ENCODE measurements at places on chromosomes 16 and 17.

DNA sequence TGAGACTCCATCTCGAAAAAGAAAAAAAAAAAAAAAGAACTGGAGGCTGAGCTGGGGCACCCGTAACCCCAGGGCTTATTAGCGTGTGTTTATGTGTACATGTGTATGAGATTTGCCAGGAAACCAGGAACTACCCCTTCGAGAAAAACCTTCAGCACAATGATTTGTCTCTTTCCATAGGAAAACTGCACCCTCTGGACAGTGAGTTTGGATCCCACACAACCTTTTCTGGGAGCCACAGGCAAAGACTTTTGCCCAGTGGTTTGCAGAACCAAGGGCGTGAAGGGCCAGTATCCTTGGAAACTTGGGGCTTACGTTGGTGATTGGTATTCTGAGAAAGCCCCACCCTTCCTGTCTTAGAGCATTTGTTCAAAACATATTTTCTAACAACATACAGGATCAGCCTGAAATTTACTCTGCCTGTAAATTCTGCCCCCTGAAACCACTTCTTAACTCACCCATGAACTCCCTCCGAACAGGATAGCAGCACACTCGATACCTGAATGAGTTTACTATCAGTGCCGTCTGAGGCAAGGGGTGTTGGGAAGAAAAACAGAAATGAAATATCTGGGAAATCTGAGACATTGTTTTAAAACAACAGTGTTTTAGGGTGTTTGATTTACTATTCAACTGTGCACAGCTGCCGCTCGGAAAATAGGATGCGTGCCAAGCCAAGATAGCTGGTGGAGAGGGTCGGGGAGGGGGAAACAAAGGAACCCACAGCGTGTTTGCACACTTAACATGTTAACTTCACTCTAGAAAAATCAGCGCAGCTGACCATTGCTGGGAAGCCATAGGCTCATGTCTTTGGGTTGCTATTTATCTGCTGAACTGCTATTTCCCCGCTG is 40.2 kb upstream of the MAF start:
- DNase-seq: peak; percentile 24

GRCh38 chr17:55546481-55546880 is 35.2 kb upstream of the SMIM36 start:
- no peak for DNase-seq

GRCh38 chr16:4612474-4612931 is 2.2 kb downstream of the UBALD1 start:
- DNase-seq: no peak

DNA sequence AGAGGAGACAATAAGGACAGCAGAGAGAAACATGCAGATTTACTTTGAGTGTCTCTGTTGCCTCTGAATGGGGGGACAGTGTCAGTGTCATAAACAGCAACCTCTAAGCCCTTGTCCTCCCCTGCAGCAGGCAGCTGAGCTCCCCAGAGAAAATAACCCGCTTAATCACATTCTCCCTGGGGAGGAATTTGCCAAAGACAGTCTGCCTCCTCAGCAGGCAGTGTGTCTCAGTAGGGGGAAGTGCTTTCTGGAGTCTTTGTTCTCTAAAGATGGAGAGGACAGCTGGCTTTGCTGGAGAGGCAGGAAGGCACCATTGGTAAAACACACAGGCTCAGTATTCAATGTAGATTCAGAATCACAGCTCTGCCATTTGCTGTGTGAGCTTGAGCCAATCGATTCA is 16.1 kb downstream of the TEKT5 start:
- DNase-seq: peak; percentile 91

DNA sequence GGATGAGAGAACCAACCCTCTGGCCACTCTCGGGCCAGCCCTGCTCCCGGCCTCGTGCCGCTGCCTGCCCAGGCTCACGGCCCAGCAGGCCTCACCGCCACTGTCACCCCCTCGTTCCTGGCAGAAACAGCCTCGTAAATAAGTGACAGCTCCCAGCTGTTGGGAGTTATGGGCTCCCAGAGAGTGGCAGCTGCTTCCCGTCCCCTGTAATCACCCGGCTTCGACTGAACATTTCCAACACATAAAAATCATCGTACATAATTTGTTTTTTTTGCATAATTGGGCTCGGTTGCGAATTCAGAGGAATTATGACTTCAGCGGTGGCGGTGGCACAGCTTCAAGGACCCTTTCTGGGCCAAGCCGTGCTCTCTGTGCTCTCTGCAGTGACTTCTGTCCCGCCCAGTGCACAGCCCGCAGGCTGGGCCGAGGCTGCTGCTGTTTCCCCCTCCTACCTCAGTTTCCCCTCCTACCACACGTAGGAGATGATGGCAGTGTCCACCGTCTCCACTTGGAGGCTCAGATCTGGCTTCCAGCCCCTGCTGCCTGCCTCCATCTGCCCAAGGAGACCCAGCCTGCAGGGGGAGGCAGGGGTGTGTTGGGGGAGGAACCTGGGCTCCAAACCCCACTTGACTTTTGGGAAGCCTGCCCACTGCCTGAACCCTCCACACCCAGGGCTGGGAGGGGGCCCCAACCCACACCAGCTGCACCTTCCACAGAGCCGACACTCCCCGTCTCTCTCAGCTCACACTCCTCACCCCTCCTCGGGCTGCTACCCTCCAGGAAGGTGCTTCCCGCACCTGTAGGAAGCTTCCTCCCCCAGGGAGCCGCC is 84.9 kb downstream of the RTN4RL1 start:
- DNase-seq: no peak

- DNase-seq: no peak
These were observed 29.3 kb downstream of the NDEL1 start for GRCh38 chr17:8464941-8465340.

GRCh38 chr17:66976379-66976663 is 11.8 kb downstream of the CACNG4 start:
- DNase-seq: no peak

GRCh38 chr16:68806981-68807380 is 36.4 kb upstream of the TANGO6 start:
- no peak for DNase-seq

- no peak for DNase-seq
These were observed 40.1 kb downstream of the AKAP10 start for GRCh38 chr17:19937522-19937921.

DNA sequence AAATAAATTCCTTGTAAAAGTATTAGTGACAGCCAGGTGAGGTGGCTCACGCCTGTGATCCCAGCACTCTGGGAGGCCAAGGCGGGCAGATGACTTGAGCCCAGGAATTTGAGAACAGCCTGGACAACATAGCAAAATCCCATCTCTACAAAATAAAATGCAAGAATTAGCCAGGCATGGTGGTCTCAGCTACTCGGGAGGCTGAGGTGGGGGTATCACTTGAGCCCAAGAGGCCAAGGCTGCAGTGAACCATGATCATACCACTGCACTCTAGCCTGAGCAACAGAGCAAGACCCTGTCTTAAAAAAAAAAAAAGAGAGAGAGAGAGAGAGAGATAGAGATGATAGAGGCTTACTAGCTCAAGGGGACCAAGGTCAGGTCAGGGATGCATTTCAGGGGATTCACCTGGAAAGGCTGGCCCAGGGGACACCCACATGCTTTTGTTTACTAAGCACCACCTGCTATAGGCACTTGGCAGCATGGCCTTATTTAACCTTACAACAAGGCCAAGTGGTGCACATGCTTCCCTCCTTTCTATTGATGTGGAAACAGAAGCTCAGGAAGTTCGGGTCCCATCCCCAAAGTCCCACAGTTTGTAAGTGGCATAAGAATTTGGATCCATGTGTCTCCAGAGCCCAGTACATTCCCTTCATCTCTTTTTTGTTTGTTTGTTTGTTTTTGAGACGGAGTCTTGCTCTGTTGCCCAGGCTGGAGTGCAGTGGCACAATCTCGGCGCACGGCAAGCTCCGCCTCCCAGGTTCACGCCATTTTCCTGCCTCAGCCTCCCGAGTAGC is 12.4 kb upstream of the SRCIN1 start:
- DNase-seq: no peak

- DNase-seq: peak; percentile 81
These were observed 806 bp upstream of the CYB561 start for GRCh38 chr17:63446753-63447470.

GRCh38 chr17:43759836-43760235 is 1.2 kb upstream of the SOST start:
- DNase-seq: no peak

- no peak for DNase-seq
These were observed 28.2 kb downstream of the TAC4 start for GRCh38 chr17:49819651-49820050.

DNA sequence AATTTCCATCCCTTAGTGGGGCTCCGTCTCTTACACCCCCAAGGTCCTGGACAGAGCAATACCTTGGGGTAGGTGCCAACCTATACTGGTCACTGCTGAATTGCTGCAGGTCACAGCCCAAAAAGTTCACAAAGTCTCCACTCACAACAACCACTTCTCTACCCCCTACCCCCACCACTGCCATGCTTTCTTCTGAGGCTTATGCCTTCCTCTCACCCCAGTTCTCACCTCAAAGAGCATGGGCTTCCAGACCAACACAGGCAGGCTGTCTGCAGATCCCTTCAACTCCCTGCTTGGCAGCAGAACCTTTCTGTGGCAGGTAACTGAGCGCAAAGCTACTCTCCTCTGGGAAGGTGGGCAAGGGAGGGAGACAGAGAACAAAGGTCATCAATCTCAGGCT is 35.5 kb downstream of the C16orf78 start:
- DNase-seq: no peak

GRCh38 chr17:58081646-58082340 is 1.4 kb upstream of the DYNLL2 start:
- DNase-seq: no peak

GRCh38 chr17:66399441-66399840 is 97.0 kb downstream of the PRKCA start:
- DNase-seq: no peak

- no peak for DNase-seq
These were observed 235.4 kb upstream of the MON1B start for GRCh38 chr16:76955629-76956028.

GRCh38 chr16:14369734-14370598 is 260.1 kb downstream of the PARN start:
- no peak for DNase-seq

DNA sequence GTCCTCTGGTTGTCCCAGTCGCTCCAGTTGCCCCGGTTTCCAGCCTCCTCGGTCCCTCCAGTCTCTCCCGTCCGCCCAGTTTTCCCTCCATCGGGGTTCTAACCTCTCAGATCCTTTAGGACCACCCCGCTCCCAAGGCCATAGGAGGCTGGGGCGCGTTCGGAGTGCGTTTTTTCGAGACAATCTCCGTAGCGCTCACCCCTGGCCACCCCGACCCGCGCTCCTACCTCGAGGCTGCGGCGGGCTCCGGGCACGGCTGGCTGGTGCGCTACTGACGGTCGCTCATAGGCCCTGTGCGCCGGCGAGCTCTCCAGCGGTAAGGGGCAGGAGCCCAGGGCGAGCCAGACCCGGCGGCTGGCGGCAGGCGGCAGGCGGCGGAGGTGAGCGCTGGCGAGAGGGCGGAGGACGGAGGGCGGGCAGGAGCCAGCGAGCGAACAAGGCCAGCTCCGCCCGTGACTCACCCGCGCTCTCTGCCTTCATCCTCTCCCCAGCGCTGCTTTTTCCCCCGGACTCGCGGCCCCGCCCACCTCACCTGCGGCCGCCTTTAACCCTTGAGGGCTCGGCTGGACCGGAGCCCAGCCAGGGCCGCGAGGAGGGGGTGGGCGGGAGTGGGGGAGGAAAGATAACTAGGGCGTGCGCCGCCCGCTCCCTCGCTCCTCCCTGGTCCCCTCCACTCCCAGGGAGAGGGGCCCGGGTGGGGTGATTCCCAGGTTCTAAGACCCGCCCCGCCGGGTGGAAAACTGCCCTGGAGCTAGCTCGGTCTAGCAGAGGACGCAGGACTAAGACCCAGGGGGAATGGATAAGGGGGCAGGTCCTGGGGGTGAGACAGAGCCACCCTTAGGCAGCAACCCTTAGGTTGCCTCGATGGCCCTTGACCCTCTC is at the start of gene SP6:
SP6 (minus strand) TSS at position 472 of the 882 bp plus-strand sequence. CDS start 2,734 bp downstream, outside the sequence.
- peak; percentile 78 for DNase-seq

DNA sequence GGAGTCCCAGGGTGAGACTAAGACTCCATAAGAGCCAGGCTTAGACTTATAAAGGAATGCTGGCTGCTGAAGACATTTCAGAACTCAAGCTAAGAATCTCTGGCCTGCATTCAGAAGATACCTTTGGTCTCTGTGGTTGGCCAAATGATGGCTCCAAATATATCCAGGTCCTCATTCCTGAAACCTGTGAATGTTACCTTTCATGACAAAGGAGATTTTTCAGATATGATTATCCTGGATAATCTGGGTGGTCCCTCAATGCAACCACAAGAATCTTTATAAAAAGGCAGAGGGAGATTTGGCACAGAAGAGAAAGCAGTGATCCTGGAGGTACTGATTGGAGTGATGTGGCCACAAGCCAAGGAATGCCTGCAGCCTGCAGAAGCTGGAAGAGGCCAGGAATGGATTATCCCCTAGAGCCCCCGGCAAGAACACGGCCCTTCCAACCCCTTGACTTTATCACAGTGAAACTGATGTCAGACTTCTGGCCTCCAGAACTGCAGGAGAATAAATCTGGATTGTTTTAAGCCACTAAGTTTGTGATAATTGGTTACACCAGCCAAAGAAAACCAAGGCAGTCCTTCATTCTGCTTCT is 253.3 kb downstream of the SLC39A11 start:
- DNase-seq: no peak

DNA sequence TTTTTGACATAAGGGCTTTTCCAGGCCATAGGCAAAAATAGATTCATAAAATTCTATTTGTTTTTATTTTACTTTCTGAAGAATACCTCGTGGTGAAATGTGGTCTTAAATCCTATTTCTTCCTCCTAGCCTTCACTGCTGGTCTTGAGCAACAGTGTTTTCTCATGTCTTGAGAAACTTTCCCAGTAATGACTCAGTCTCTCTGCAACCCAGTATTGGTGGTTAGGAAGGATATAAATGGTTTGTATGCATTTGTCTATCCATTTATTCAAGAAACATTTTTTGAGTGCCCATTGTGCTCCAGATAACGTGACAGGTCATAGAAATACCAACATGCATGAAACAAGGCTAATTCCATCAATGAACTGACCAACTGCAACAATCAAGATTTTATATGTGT is 213.9 kb downstream of the TMEM114 start:
- DNase-seq: no peak

DNA sequence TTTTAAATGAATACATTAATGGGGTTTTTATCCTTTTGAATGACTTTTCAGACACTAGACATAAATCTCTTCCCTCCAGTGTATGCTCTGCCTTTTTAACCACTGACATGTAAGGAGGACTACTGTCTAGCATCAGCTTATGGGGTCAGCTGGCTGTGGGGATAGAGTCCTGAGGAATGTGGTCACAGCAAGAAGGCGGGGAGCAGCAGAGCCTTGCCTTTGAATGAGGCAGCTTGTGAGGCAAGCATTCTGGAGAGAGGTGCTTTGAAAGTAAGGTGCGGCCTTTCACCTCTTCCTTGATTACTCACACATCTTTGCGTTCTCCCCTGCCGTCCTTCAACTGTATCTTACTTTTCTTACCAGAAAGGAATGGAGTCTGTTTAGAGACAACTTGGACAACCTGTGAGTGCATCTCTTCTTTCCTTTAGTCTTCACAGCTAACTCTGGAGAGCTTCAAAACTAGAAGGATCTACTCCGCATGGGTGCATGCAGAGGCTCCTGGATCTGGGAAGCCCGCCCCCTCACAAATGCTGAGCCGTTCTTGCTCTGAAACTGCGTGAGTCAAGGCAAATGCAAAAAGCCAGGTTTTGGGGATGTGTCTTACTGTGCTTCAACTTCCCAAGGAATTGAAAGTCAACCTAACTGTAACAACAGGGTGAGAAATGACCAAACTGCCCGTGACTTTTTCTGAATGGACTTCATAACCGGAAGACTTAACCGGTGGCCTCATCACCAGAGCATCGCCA is 49.9 kb downstream of the ADCY7 start:
- DNase-seq: no peak

All from NCI-H1436 (cell line).